HCT116 (cell line): ENCODE measurements at places on chromosomes 13 and 19.

DNA sequence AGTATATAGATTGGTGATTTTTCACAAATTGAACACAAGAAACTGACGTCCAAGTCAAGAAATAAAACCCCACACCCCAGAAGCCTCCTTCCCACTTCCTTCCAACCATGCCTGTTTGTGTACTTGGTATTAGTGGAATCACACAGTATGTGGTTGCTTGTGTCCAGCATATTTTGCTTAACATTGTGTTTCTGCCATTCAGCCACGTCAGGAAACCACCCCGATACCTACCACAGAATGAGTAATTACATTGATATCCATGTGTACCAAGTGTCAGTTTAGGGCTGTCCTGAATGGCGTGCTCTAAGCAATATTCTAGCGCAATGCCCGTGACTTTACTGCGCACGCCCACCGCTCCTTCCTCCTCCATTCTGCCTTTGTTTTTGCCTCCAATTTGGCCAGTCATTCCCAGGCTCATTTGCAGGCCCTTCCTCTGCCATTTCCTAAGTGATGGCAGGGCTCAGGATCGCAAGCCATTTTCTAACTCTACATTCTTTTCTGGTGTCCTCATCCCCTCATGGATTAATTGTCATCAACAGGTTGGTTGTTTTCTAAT, 25.9 kb upstream of the MPHOSPH8 start:
- no peaks in the 10 kb centered on the region for H3K27me3 ChIP-seq
- no peak overlapping the region for H3K27ac ChIP-seq
- no peak for DNase-seq
- no peaks in the 10 kb centered on the region for H3K36me3 ChIP-seq
- no peak overlapping the region for H3K4me3 ChIP-seq

GRCh38 chr13:52399708-52400107, 6.3 kb downstream of the THSD1 start:
- H3K36me3 ChIP-seq: no peaks in the 10 kb centered on the region
- no peak overlapping the region for H3K4me3 ChIP-seq
- H3K27ac ChIP-seq: no peak overlapping the region
- no peaks in the 10 kb centered on the region for H3K4me1 ChIP-seq

GRCh38 chr19:38617764-38618589, at the start of gene MAP4K1:
Gene MAP4K1 (minus strand): TSS chr19:38617953. CDS start chr19:38617895, 58 bp downstream.
- H3K27ac ChIP-seq: peak within 1 kb of the TSS; percentile 76
- no peak for DNase-seq
- H3K36me3 ChIP-seq: peaks cover 15% of the 10 kb centered on the region
- H3K4me1 ChIP-seq: peaks cover 7% of the 10 kb centered on the region

DNA sequence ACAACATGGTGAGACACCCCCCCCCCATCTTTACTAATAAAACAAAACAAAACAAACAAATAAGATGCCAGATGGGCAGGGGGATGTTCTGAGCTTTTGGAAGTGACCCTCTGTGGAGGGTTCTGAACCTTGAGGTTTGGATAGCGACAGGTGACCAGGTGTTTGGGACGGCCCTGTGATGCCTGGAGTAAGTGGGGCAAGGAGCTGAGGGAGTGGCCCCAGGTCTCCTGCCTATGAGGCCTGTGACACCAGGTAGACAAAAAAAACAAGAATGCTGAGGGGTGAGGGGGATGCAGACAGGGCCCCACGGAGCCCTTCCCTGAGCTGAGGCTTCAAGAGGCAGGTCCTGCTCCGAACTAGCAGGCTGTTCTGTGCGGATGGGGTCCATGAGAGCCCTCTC, 9.2 kb downstream of the ADGRE2 start:
- H3K4me3 ChIP-seq: no peak overlapping the region
- no peak overlapping the region for H3K27ac ChIP-seq
- no peak for DNase-seq
- H3K4me1 ChIP-seq: no peaks in the 10 kb centered on the region
- 0 out of 2 replicates have a peak, but pooled peaks cover 5% of the 10 kb centered on the region for H3K36me3 ChIP-seq

- no peaks in the 10 kb centered on the region for H3K4me1 ChIP-seq
- no peak overlapping the region for H3K27ac ChIP-seq
- H3K4me3 ChIP-seq: no peak overlapping the region
- no peak for DNase-seq
Measured at GRCh38 chr13:79781829-79782540, 301.0 kb downstream of the NDFIP2 start.

- no peak for DNase-seq
- H3K27ac ChIP-seq: no peak overlapping the region
- H3K36me3 ChIP-seq: no peaks in the 10 kb centered on the region
- no peaks in the 10 kb centered on the region for H3K27me3 ChIP-seq
Measured at GRCh38 chr19:20247016-20247683, 80.1 kb downstream of the ZNF486 start.

GRCh38 chr19:4474514-4475022, 2.5 kb downstream of the HDGFL2 start:
- DNase-seq: no peak
- no peak overlapping the region for H3K4me3 ChIP-seq
- H3K27ac ChIP-seq: peak overlapping the region; percentile 45; the same call in 1 of the 2 replicates
- H3K27me3 ChIP-seq: no peaks in the 10 kb centered on the region
- peaks cover 14% of the 10 kb centered on the region for H3K4me1 ChIP-seq
- peaks cover 11% of the 10 kb centered on the region for H3K36me3 ChIP-seq

DNA sequence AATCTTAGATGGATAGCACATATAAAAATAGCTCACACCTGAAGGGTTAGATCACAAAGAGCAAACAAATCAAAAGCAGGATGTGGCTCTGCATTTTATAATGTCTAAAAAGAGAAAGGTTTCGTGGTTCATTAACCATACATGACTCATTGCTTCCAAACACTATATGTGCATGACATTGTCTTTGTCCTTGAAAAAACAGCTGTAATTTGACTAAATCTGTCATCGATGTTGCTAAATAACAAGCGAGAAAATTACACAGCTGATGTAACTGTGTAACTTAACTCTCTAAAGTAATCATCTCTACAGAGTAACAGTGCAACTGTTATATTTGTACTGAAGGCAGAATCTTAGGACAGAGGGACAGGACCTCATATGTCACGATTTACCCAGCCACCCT, 383.1 kb upstream of the GPC6 start:
- H3K27me3 ChIP-seq: no peaks in the 10 kb centered on the region
- no peak for DNase-seq
- H3K4me1 ChIP-seq: no peaks in the 10 kb centered on the region
- no peaks in the 10 kb centered on the region for H3K36me3 ChIP-seq
- H3K4me3 ChIP-seq: no peak overlapping the region
- no peak overlapping the region for H3K27ac ChIP-seq

- no peak overlapping the region for H3K27ac ChIP-seq
- H3K4me3 ChIP-seq: no peak overlapping the region
- no peaks in the 10 kb centered on the region for H3K36me3 ChIP-seq
Measured at GRCh38 chr19:35117116-35117515, 1.5 kb downstream of the FXYD3 start.

DNA sequence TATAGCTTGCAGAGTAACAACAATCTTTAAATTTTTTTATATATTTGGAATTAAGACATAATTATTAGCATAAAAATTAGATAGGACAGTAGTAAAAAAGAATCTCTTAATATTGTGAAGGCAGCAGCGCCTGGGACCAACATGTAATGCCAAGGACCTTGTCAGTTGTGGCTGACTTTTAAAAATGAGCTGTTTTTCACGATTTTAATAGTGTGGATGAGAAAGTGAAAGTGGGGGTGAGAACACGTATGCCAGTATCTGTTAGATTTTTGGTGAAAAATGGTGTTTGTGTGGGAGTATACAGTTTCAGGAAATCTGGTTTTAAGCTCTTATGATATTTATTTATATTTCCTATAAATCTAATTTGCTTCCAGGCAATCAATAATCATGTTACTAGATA, 125.2 kb downstream of the LMO7 start:
- no peaks in the 10 kb centered on the region; the same call in 1 of the 2 replicates for H3K4me1 ChIP-seq
- no peak overlapping the region for H3K4me3 ChIP-seq

- H3K4me1 ChIP-seq: no peaks in the 10 kb centered on the region
- H3K27me3 ChIP-seq: no peaks in the 10 kb centered on the region
- no peak for DNase-seq
Measured at GRCh38 chr13:66212511-66212910, 1017.6 kb downstream of the PCDH9 start.

DNA sequence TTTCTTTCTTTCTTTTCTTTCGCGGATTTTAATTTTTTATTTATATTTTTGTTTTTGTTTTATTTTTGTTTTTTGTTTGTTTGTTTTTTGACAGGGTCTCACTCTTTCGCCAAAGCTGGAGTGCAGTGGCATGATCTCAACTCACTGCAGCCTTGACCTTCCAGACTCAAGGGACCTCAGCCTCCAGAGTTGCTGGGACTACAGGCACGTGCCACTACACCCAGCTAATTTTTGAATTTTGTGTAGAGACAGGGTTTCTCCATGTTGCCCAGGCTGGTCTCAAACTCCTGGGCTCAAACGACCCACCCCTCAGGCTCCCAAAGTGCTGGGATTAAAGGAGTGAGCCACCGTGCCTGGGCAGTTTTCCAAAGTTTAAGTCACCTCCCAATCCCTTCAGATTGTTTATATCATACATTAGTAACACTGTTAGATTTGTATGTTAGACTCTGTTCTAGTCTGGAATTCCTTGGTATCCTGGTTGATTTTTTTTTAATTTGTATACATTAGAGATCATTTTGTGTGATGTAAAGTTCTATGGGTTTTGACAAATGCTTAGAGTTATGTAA, 597.3 kb downstream of the DCT start:
- no peaks in the 10 kb centered on the region for H3K27me3 ChIP-seq
- H3K4me3 ChIP-seq: no peak overlapping the region
- no peak overlapping the region for H3K27ac ChIP-seq

DNA sequence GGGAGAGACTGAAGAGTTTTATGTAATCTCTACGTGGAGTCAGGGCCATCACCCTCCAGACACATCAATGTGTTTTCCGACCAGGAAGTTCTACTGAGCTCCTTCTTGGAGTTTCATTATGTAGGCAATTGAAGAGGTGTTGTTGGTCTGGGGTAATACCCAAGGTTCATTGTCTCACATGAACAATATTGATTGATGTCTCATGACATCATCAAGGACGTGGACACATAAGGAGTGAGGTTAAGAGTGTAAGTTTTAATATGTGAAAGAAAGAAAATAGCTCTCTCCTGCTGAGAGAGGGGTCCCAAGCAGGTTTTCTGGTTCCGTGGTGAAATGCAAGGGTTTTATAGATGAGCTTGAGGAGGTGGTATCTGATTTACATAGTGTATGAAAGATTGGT, 280.7 kb upstream of the MIR17HG start:
- no peak overlapping the region for H3K4me3 ChIP-seq
- no peaks in the 10 kb centered on the region for H3K27me3 ChIP-seq
- no peak for DNase-seq
- no peaks in the 10 kb centered on the region for H3K36me3 ChIP-seq

DNA sequence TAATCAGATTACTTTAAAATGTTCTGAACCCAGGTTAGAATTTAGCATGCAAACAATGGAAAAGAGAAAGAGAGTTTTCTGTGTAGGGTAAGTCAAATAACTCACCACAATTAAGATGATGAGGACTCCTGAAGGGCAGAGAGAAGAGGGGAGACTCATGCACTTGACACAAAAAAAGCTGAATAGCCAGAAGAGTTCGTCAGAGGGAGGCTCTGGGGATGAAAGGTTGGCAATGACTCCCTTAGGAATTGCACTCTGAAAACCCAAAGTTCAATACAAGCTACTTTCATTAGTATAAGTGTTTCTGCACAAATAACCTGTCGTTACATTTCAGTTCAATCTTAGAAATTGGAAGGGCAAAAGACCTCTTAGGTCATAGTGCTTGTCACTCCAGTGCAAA, 434.4 kb upstream of the PCDH9 start:
- no peak overlapping the region for H3K27ac ChIP-seq
- no peaks in the 10 kb centered on the region for H3K4me1 ChIP-seq
- DNase-seq: no peak
- no peaks in the 10 kb centered on the region for H3K27me3 ChIP-seq

GRCh38 chr19:4360641-4361151, 17.3 kb downstream of the MPND start:
- H3K27ac ChIP-seq: peak overlapping the region; percentile 47
- H3K36me3 ChIP-seq: peaks cover 5% of the 10 kb centered on the region; the same call in 1 of the 2 replicates
- no peak overlapping the region for H3K4me3 ChIP-seq
- peaks cover 23% of the 10 kb centered on the region for H3K4me1 ChIP-seq
- no peaks in the 10 kb centered on the region for H3K27me3 ChIP-seq

DNA sequence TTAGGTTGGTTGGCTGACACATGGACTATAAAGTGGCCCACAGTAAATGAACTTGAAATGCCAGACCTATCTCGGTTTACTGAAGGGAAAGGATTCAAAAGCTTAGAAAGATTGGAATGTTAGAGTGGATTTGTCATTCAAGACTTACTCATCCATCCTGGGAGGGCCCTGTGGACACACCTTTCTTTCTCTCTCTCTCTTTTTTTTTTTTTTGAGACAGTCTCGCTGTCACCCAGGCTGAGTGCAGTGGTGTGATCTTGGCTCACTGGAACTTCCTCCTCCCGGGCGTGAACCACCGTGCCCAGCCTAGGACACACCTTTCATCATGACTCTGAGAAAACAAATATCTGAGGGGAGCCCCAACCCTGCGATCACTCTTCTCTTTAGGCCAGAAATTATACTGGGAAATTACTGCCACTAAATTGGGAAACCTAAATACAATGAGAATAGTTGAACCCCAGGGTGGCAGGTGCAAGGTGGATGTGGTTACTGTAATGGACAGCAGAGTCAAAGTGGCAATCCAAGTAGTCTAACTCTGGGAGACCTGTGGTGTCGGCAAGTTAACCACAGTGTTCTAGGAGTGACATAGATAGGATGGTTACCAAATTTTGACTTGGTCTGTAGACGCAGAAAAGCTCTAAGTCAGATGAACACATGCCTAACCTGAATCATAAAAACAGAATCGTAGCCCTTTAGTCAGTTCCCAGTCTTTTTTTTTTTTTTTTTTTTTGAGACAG, 47.1 kb upstream of the ZMYM5 start:
- H3K36me3 ChIP-seq: no peaks in the 10 kb centered on the region
- H3K27ac ChIP-seq: no peak overlapping the region
- peaks cover 4% of the 10 kb centered on the region; the same call in 1 of the 2 replicates for H3K4me1 ChIP-seq
- peak; percentile 43 for DNase-seq
- H3K27me3 ChIP-seq: no peaks in the 10 kb centered on the region
- peak overlapping the region; percentile 20 for H3K4me3 ChIP-seq

GRCh38 chr19:38711726-38712153, 32.5 kb downstream of the CAPN12 start:
- no peak overlapping the region for H3K4me3 ChIP-seq
- H3K36me3 ChIP-seq: peaks cover 48% of the 10 kb centered on the region
- no peaks in the 10 kb centered on the region for H3K4me1 ChIP-seq
- H3K27ac ChIP-seq: peak overlapping the region; percentile 21; the same call in 1 of the 2 replicates
- no peaks in the 10 kb centered on the region for H3K27me3 ChIP-seq
- no peak for DNase-seq

DNA sequence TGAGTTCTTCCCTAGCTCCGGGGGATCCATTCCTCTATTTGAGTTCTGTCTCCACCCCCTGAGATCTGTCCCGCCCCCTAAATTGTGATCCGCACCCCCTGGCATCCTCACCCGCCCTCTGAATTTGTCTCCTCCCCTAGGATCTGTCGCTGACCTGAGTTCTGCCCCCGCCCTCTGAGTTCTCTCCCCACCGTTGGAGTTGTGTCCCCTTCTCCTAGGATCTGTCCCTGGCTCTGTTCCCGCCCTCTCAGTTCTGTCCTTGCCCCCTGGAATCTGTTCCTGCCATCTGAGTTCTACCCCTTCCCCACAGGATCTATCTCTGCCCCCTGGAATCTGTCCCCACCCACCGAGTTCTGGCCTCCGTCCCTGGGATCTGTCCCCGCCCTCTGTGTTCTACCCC, 1.0 kb upstream of the SLC17A7 start:
- H3K27me3 ChIP-seq: peaks cover 19% of the 10 kb centered on the region
- no peak for DNase-seq
- H3K4me3 ChIP-seq: peak overlapping the region; percentile 63
- H3K27ac ChIP-seq: peak overlapping the region; percentile 92; the same call in 1 of the 2 replicates
